ENCODE measurements at places on chromosomes 3 and 15.

DNA sequence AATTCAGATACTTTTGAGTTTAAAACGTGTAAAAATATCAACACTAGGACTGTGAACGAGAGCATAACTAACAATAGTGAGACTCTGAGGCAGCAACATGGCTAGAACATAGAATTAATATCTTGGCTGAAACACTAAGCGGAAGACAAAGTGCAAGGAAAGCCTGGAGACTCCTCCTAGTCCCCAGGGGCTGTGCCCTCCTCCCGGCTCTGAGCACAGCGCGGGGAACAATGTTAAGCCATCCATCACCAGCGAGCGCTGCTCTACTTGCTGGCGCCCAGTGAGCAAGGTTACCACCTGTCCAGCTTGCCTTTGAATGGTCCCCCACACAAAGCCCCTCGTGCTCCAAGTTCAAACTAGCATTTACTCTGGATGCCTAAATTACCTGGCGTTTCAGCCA lies 436.9 kb downstream of the FOXP1 start:
- DNase-seq: no peak

GRCh38 chr3:60931452-60931851 lies 319.8 kb downstream of the FHIT start:
- DNase-seq: peak; percentile 54

- DNase-seq: no peak
These were observed 28.0 kb upstream of the DCLK3 start for GRCh38 chr3:36792342-36792741.

GRCh38 chr15:95325763-95326404 lies 1004.6 kb upstream of the NR2F2 start:
- DNase-seq: no peak

Data from DMS153 (cell line).